Gastrocnemius medialis (tissue), 4 donors: ENCODE measurements at places on chromosomes 5 and 9.

DNA sequence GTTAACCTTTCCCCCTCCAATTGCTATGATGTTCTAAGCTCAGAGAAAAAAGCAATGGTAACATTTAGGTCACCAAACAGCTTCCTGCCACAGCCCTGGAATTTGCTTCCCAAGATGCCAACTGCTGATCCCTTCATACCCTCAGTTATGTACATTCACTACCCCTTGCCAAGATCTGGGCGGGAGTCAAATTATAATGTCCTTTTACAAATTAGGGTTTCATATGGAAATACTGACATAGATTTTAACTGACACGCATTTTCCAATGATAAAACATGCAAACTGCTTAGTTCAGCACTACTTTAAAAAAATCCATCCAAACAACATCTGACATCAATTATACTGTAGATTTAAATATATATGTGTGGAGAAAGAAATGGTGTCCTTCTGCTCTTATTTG, 5.0 kb downstream of the LOX start:
- H3K27ac ChIP-seq = no peak overlapping the region
- peaks cover 13% of the 10 kb centered on the region for H3K4me1 ChIP-seq
- H3K27me3 ChIP-seq = peaks cover 5% of the 10 kb centered on the region
- DNase-seq = no peak
- no peaks in the 10 kb centered on the region for H3K36me3 ChIP-seq
- H3K4me3 ChIP-seq = no peak overlapping the region

DNA sequence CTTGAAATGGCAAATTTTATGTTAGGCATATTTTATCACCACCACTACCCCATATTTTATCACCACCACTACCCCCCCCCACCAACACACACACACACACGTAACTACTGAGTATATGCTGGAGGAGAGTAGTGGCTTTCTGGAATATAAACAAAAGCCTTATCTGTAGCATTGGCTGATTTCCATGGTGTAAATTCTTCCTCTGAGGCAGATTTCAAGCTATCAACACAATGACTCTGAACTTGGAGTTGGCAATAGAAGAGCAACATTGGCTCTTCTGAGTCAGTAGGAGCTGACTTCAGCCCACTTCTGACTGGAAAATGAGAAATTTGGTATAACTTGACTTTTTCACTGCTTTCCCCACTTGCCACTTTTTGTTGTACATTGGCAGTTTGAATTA, 143.0 kb downstream of the CAVIN4 start:
- H3K4me1 ChIP-seq = no peaks in the 10 kb centered on the region
- no peak overlapping the region for H3K27ac ChIP-seq
- no peaks in the 10 kb centered on the region for H3K36me3 ChIP-seq
- no peaks in the 10 kb centered on the region for H3K27me3 ChIP-seq

- no peaks in the 10 kb centered on the region for H3K36me3 ChIP-seq
- H3K27me3 ChIP-seq = no peaks in the 10 kb centered on the region
- no peaks in the 10 kb centered on the region for H3K4me1 ChIP-seq
Measured at GRCh38 chr9:111720174-111720573, 58.8 kb downstream of the GNG10 start.

GRCh38 chr5:139635606-139636206, 12.4 kb upstream of the CXXC5 start:
- H3K27ac ChIP-seq = peak overlapping the region; percentile 98
- H3K4me1 ChIP-seq = peaks cover 42% of the 10 kb centered on the region
- no peaks in the 10 kb centered on the region for H3K27me3 ChIP-seq
- H3K4me3 ChIP-seq = no peak overlapping the region

GRCh38 chr9:118701985-118702384, 667.2 kb downstream of the BRINP1 start:
- no peak for DNase-seq
- no peaks in the 10 kb centered on the region for H3K27me3 ChIP-seq
- H3K36me3 ChIP-seq = no peaks in the 10 kb centered on the region
- H3K4me3 ChIP-seq = no peak overlapping the region
- H3K27ac ChIP-seq = no peak overlapping the region

DNA sequence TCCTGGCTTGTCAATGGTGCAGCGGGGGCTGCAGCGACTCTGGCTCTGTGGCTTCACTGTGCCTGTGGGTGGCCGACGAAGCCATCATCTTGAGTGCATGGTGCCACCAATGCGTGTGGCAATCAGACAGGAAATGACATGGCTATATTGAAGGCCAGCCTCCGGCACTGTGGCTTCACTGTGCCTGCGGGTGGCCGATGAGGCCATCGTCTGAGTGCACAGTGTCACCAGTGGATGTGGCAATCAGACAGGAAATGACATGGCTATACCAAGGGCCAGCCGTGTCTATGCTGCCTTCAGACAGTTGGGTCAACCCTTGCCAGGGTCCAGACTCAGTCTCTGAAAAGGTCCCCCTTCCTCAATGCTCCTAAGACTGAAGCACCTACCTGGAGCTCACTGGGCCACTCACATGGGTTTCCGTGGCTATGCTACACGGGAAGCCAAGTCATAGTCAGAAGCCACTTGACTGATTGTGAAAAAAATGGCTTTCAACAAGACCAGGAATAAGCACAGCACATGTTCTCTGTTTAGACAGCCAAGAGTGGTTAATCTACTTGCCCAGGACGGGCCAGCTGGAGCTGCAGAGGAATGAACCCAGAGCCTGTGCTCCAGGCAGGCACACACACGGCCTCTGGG, 67.5 kb upstream of the S1PR3 start:
- H3K27ac ChIP-seq = no peak overlapping the region
- H3K36me3 ChIP-seq = no peaks in the 10 kb centered on the region
- H3K27me3 ChIP-seq = no peaks in the 10 kb centered on the region
- H3K4me3 ChIP-seq = no peak overlapping the region
- no peak for DNase-seq

DNA sequence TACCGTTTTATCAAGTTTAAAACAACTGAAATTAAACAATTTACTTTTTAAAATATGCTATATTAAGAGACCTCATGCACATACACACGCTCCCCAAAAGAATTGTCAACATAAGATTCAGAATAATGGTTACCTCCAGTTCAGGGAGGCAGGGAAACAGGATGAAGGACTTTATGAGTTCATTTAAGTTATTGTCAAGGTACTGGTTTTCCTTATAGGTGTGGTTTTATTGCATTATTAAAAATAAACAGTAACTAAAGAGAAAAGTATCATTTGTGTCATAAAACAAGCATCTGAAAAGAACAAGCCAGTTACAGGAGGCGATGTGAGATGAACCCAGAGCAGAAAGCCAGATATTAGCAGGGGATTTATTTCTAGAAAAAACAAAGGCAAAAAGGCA, 2376.7 kb downstream of the MAT2B start:
- H3K4me3 ChIP-seq = no peak overlapping the region
- no peaks in the 10 kb centered on the region for H3K27me3 ChIP-seq
- H3K4me1 ChIP-seq = no peaks in the 10 kb centered on the region
- H3K36me3 ChIP-seq = no peaks in the 10 kb centered on the region
- no peak overlapping the region for H3K27ac ChIP-seq
- no peak for DNase-seq

DNA sequence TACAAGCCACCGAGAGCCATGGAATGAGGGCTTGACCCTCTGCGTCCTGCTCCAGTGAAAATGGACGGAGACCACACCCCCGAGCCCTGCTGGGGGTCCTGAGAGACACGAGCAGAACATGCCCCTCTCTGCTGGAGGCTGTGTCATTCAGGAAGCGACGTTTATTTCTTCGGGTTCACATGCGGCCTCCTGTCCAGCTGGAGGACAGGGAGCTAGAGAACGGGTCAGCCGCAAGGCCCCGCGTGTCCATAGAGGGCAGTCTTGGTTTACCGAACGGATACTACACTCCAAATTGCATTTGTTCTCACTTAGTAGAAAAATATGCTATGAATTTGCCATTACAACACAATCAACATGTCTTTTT, 36.1 kb downstream of the MRPL36 start:
- H3K27ac ChIP-seq = no peak overlapping the region
- peaks cover 4% of the 10 kb centered on the region for H3K27me3 ChIP-seq
- no peak for DNase-seq

DNA sequence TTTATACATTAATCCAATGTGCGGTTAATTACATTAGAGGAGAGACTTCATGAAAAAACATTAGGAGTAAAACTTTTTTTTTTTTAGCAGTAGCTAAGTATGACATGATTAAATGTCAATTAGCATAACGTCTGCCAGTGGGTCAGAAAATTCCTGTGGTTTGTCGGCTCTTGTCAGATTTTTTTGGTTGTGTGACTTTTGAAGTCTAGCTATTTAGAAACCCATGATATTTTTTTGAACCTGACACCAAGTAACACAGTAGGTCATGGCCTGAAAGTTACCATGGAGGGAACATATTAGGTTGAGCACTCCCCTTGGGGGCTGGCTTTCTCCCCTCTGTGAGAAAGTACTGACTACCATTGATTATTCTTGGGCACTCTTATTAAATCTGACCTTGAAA, 84.8 kb upstream of the ALDH1A1 start:
- H3K36me3 ChIP-seq = no peaks in the 10 kb centered on the region
- H3K27ac ChIP-seq = no peak overlapping the region
- no peak overlapping the region for H3K4me3 ChIP-seq
- H3K4me1 ChIP-seq = peaks cover 17% of the 10 kb centered on the region
- no peaks in the 10 kb centered on the region for H3K27me3 ChIP-seq

GRCh38 chr5:92309336-92309991, 926.3 kb upstream of the ARRDC3 start:
- H3K4me1 ChIP-seq = no peaks in the 10 kb centered on the region
- no peaks in the 10 kb centered on the region for H3K36me3 ChIP-seq
- no peaks in the 10 kb centered on the region for H3K27me3 ChIP-seq
- H3K27ac ChIP-seq = no peak overlapping the region

DNA sequence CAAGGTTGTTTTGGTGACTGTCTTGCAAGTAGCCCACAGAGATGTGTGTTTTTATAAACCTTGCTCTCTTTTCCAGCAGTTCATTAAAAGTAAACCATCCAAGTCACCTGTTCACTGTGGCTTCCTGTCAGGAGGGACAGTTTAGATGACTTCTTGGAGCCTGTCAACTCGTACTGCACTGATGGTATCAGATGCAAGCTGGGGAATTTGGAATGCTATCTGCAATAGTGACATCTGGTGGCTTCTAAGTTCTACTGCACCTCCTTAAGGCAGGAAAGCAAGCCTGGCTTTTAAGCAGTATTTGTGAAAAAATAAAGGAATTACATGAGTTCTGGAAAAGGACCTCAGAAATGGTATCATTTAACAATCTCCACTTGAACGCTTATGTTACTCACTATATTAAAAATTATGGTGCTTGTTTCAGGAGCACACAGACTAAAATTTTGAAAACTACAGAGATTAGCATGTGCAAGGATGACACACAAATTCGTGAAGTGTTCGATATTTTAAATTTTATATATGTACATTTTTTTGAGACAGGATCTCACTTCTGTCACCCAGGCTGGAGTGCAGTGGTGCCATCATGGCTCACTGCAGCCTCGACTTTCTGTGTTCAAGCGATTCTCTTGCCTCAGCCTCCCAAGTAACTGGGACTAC, 164.0 kb downstream of the TTC39B start:
- no peak overlapping the region for H3K27ac ChIP-seq
- H3K4me1 ChIP-seq = peaks cover 9% of the 10 kb centered on the region
- DNase-seq = no peak
- no peaks in the 10 kb centered on the region for H3K27me3 ChIP-seq
- H3K4me3 ChIP-seq = no peak overlapping the region

DNA sequence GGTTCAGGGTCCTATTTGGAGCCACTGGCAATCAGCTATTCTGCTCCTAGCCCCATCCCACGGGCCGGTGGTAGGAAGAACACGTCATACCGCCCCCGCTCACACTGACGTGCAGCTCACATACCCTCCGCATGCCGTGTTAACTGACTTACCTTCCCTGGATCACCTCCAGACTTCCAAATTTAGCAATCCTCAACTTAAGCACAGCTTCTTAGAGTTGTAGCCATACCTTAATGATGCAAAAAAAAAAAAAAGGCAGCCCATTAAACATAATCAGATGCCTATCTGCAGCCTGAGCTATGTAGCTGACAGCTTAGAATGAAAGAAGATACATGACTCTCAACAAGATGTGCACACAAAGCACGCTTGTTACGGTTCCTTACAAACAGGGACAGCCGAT, 93.0 kb downstream of the IRX2 start:
- H3K4me1 ChIP-seq = no peaks in the 10 kb centered on the region
- no peak for DNase-seq
- H3K27me3 ChIP-seq = no peaks in the 10 kb centered on the region
- no peak overlapping the region for H3K27ac ChIP-seq

GRCh38 chr9:27005491-27005890, at the start of gene LRRC19:
Gene LRRC19, minus strand, starts transcription at chr9:27005672. Its CDS starts 5,978 bp downstream, at chr9:26999694.
- H3K4me3 ChIP-seq = no peak within 1 kb of the TSS
- no peaks in the 10 kb centered on the region for H3K27me3 ChIP-seq
- H3K36me3 ChIP-seq = no peaks in the 10 kb centered on the region
- no peak within 1 kb of the TSS for H3K27ac ChIP-seq
- no peaks in the 10 kb centered on the region for H3K4me1 ChIP-seq

GRCh38 chr9:112310826-112311225, 22.6 kb downstream of the PTBP3 start:
- no peaks in the 10 kb centered on the region for H3K27me3 ChIP-seq
- no peak for DNase-seq
- H3K4me1 ChIP-seq = no peaks in the 10 kb centered on the region

DNA sequence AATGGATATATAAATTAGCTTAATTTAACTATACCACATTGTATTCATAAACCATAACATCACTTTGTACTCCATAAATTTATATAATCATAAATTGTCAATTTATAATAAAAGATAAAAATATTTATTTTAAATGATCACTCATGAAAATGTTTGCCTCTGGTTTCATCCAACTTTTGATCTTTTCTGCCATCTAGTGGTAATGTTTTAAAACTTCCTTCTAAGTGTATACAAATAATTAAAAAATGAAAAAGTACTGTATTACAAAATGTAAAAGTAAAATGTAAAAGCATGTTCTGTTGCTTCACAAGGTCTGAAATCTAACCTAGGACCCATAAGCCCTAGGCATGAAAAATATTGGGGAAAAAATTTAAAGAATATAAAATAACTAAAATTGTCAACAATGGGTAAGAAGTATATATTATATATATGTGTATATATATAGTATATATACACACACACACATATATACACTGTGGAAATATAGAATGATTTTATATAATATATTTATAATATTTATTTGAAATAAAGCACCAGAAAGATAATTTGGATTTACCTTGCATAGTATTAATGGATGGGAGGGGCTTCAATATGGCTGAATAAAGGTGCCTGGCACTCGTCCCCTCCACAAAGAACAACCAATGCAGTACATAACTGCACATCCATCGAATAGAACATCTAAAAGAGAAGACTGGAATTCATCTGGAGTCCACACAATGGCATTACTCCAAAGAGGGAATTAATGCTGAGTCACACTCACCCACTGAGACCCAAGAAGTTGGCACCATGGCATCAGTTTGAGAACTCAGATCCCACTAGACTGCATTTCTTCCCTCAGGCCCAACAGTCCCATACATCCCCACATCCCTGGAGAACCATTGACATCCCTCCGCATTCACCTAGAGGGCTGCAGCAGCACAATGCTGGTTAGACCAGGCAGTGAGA, 32.5 kb downstream of the ANXA1 start:
- no peak overlapping the region for H3K27ac ChIP-seq
- H3K4me3 ChIP-seq = no peak overlapping the region
- H3K4me1 ChIP-seq = no peaks in the 10 kb centered on the region
- H3K27me3 ChIP-seq = no peaks in the 10 kb centered on the region
- DNase-seq = no peak

GRCh38 chr9:91714020-91714806, 235.8 kb downstream of the ROR2 start:
- DNase-seq = no peak
- H3K4me3 ChIP-seq = peak overlapping the region; percentile 21
- H3K27me3 ChIP-seq = peaks cover 27% of the 10 kb centered on the region
